ENCODE measurements at places on chromosomes 13 and 19.

- no peak for DNase-seq
Measured at GRCh38 chr13:35860661-35861060, 270.5 kb downstream of the DCLK1 start.

DNA sequence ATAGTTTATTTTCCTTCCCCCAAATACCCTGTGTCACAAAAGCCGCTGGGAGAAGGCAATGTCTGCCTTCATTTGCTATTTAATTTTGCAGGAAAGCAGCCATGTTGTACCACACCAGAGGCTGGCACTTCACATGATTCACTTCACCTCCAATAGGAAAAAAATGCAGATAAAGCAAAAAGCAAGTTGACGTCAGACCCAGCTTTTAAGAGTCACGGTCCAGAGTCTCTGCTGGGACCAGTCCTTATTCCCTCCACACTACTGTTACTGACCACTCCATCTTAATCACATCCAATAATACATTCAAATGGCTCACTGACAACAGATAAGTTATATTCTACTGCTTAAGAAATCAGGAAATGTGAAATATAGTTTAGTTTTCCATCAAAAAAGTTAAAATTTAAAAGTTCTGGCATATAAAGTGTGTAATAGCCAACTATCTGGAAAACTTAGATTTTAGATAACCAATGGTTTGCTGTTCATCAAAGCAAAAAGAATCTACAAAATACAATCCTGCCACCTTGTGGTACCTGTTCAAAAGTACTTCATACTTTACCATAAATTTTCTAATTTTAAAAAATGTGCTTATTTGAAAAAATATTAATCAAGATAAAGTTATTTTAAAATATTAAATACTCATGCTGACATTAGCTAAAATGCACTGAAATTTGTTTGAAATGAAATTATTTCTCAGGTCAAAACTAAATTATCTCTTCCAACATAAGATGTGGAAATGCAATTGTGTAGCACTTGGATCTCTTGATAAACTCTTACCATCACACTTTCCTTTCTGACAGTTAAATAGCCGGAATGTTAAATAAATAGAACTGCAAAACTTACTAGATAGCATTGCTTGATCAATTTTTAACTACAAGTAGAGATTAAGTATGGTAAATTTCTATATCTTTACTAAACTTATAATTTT is 97.3 kb downstream of the SERP2 start:
- DNase-seq = no peak

DNA sequence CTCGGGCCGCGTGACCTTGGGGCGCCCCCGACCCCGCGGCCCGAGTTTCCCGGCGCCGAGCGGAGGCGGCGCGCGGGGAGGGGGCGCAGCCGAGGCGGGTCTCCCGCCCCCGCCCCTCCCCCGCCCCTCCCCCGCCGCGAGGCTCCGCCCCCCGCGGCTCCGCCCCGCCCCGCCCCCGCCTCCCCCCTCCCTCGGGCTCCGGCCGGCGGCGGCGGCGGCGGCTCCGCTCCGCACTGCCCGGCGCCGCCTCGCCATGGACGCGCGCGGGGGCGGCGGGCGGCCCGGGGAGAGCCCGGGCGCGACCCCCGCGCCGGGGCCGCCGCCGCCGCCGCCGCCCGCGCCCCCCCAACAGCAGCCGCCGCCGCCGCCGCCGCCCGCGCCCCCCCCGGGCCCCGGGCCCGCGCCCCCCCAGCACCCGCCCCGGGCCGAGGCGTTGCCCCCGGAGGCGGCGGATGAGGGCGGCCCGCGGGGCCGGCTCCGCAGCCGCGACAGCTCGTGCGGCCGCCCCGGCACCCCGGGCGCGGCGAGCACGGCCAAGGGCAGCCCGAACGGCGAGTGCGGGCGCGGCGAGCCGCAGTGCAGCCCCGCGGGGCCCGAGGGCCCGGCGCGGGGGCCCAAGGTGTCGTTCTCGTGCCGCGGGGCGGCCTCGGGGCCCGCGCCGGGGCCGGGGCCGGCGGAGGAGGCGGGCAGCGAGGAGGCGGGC is at the start of gene HCN2:
TSS of gene HCN2 (plus strand) at position 189 of the 703 bp plus-strand sequence. CDS start at position 254, 65 bp downstream.
- DNase-seq = no peak

DNA sequence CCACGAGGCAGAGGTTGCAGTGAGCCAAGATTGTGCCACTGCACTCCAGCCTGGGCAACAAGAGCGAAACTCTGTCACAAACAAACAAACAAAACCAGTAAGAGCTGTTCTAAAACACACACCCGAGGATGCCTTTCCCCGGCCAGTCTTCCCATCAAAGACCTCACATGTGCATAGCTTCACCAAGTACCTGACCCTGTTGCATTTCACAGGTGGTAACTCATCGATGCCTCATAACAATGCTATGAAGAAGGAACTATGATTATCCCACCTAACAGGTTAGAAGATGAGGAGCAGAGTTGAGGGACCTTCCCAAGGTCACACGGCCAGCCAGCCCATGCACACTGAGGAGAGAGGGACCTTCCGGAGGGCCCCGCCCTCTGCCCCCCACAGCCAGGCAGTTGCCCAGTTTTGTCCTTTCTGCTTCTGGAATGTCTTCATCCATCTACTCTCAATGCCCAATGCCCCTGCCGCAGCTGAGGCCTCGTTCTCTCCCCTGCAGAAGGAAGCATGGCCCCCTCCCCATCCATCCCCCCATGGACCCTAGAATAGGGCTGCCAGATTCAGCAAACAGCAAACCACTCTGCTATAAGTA is 16.8 kb upstream of the LENG8 start:
- DNase-seq = no peak

GRCh38 chr19:1035998-1036621 is 3.8 kb upstream of the ABCA7 start:
- DNase-seq = no peak

DNA sequence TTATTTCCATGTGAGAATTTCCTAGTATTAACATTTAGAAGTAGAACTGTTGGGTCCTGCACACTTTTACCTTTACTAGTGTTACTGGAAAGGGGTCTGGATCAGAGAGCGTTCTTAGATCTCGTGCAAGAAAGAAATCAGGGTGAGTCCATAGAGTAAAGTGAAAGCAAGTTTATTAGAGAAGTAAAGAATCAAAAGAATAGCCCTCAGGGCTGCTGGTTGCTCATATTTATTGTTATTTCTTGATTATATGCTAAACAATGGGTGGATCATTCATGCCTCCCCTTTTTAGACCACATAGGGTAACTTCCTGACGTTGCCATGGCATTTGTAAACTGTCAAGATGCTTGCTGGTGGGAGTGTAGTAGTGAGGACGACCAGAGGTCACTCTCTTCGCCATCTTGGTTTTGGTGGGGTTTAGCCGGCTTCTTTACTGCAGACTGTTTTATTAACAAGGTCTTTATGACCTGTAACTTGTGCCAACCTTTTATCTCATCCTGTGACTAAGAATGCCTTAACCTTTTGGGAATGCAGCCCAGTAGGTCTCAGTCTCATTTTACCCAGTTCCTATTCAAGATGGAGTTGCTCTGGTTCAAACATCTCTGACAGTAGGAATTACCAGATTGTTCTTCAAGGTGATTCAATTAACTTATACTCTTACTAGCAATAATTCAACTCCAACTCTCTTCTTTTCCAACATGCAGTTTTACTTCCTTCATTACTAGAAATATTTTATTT is 27.4 kb downstream of the NDFIP2 start:
- DNase-seq = no peak

DNA sequence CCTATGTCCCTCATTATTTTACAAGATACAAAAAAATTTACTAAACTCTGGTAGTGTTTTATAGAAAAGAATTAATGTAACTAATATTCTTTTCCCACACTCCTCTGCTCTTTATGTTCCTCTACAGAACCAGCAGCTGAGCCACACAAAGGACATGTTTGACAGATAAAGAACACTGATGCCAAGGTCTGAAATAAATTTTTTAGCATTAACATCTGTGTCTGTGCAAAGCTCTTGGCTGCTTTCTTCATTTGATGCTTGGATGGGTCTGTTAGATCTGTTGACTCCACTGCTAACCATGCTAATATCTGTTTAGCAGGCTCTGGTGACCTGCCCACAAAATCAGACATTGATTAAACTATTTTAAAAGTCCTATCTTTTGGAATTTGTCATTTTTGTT is 2363.8 kb downstream of the PCDH9 start:
- no peak for DNase-seq

GRCh38 chr13:75129331-75129730 is 352.6 kb downstream of the TBC1D4 start:
- DNase-seq = no peak
